Activated T-helper 2 cell treated with anti-CD3 and anti-CD28 coated beads, Interferon-gamma antibody, Interleukin-2, Interleukin-4, amounts not matched to agents 10 μg/mL and 5 μg/mL and 100 μg/mL, durations not matched to agents 14 hours and 24 hours and 36 hours (primary cell): ENCODE measurements at places on chromosomes 16 and 17. TPM values are rescaled to one million over a fixed set of nuclear protein-coding genes. Genes with fewer than 3 reads are reported as not detected.
A peak's percentile ranks its signal among the peaks of the same experiment; 100 is the strongest.

GRCh38 chr16:369866-370436 lies 387 bp downstream of the MRPL28 start:
- peaks cover 26% of the 10 kb centered on the region for H3K36me3 ChIP-seq
- no peak for DNase-seq
- peaks cover 13% of the 10 kb centered on the region for H3K4me1 ChIP-seq
- no peaks in the 10 kb centered on the region for H3K27me3 ChIP-seq
- H3K27ac ChIP-seq = no peak overlapping the region

GRCh38 chr16:89828199-89828869 lies at the start of gene SPIRE2:
TSS of gene SPIRE2 (plus strand) at chr16:89828475. CDS start at chr16:89828551, 76 bp downstream.
- peak within 1 kb of the TSS; percentile 64 for H3K4me3 ChIP-seq
- no peak within 1 kb of the TSS for H3K27ac ChIP-seq
- H3K36me3 ChIP-seq = no peaks in the 10 kb centered on the region
- H3K27me3 ChIP-seq = peaks cover 15% of the 10 kb centered on the region

GRCh38 chr17:39763051-39763820 lies 25.5 kb downstream of the GRB7 start:
- H3K4me3 ChIP-seq = no peak overlapping the region
- peaks cover 74% of the 10 kb centered on the region for H3K36me3 ChIP-seq
- H3K27me3 ChIP-seq = no peaks in the 10 kb centered on the region
- H3K4me1 ChIP-seq = peaks cover 40% of the 10 kb centered on the region
- no peak overlapping the region for H3K27ac ChIP-seq

DNA sequence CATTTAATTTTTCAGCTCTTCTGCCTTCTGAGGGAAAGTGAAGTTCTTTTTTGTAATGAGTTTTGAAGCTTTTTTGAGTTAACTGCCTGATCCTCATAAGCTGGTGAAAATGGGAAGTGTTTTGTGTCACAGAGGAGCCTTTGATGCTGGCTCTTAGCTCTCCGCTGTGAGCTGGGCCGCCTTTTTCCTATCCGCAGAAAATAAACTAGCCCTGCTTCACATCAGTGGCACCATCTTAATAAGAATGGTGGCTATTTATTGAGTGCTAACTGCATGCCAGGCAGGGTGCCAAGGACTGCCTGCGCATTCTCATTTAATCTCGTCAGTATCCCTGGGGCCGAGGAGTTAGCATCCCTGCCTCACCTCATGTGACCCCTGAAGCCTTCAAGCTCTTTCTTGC lies 309.0 kb downstream of the CPPED1 start:
- H3K27ac ChIP-seq = no peak overlapping the region
- H3K36me3 ChIP-seq = no peaks in the 10 kb centered on the region
- peaks cover 2% of the 10 kb centered on the region for H3K4me1 ChIP-seq
- H3K27me3 ChIP-seq = no peaks in the 10 kb centered on the region

DNA sequence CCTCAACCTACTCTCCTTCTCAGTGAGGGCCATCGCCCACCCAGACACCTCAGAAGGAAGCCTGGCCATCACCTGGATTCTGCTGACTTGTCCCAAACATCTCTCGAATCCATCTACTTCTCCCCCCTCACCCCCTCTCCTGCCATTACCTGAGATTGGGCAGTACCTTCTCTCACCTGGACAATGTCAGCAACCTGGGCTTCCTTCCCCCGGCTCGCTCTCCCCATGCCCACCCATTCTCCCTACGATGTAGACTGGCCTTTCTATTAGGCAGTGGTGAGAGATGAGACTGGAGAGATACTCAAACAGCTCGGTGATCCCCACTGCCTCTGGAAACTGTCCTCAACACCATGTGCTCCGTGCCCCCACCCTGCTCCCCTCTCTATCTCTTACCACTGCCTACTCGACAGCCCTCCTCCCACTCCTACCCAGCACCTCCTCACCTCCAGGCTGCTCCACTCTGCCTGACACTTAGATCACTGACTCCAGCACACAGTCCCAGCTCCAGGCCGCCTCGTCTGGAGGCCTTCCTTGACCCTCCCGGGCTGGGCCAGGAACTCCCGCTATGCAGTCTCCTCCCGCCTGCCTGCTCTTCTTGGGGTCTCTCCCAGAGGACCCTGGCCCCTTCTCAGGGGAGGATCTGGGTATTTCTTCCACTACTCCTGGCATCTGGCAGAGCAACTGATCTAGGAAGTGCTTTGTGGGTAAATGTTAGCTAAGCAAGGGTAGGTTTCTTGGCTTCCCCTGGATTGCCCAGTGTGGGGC lies 235.8 kb upstream of the NLRP1 start:
- peaks cover 14% of the 10 kb centered on the region for H3K27me3 ChIP-seq
- DNase-seq = no peak
- no peak overlapping the region for H3K4me3 ChIP-seq

DNA sequence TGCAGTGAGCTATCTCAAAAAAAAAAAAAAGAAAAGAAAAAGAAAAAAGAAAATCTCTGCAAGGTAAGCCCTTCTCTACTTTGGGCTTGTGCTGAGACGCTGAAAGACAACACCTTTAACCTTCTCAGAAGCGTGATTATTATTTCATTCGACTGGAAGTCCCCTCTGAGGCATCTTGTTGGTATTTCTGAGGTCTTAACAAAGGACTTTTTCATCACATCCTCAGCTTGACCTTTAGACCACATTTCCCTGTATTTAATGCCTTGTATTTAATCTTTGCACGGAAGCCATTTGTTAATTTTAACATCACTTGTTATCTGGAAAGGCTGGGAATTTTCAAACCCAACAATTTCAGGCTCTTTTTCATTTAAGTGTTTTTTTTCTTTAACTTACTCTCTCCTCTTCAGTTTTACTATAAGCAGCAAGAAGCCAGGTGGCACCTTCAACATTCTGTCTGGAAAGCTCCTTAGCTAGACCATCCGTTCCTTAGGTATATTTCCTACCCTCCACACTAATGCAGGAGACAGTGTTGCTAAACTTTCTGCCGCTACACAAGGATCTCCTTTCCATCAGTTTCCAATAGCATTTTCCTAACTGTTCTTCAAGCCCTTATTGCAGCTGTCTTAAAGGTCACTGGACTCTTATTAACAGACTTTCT lies 10.3 kb downstream of the KCTD13 start:
- no peaks in the 10 kb centered on the region for H3K27me3 ChIP-seq
- H3K4me3 ChIP-seq = no peak overlapping the region
- peaks cover 4% of the 10 kb centered on the region for H3K4me1 ChIP-seq
- H3K36me3 ChIP-seq = peaks cover 35% of the 10 kb centered on the region
- no peak for DNase-seq

DNA sequence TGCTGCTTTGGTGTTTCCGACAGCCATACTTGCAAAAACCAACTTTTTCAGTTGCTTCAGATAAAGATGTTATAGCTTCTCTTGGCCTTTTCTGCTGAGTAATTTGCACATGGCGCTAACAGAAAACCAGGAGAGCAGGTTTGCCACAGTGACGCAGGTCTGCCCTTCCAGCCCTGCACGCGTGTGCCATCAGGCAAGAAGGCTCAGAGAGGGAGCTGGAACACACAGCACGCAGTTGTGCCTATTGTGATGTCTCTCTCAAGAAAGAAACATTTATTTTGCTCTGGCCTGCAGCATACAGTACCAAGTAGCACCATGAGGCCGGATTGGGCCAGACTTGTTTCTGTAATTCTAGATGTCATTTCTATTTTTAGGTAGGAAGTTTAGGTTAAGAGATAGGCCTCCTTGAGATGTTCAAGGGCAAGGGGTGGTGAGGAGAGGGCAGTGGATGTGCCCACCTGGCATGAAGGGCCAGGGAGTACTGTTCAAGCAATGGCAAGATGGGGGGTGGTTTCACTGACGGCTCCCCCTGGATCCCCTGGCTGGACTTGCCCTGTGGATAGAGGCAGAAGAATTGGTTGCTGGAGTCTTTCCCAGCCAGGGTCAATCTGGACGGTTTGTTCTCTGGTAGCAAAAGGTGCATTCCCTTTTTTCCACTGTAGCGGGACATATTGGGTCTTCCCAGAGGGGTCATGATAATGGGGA lies 1.9 kb downstream of the CBX2 start:
- peak overlapping the region; percentile 88 for H3K4me3 ChIP-seq
- peaks cover 17% of the 10 kb centered on the region for H3K36me3 ChIP-seq
- H3K27me3 ChIP-seq = peaks cover 46% of the 10 kb centered on the region
- DNase-seq = no peak
- H3K27ac ChIP-seq = no peak overlapping the region

- no peak for DNase-seq
- H3K27me3 ChIP-seq = no peaks in the 10 kb centered on the region
- H3K4me1 ChIP-seq = peaks cover 5% of the 10 kb centered on the region
- no peak overlapping the region for H3K27ac ChIP-seq
- H3K36me3 ChIP-seq = no peaks in the 10 kb centered on the region
- no peak overlapping the region for H3K4me3 ChIP-seq
Observed at GRCh38 chr16:87823181-87823929, 46.0 kb downstream of the SLC7A5 start.

GRCh38 chr16:54932737-54933254 lies 2.1 kb downstream of the IRX5 start:
- H3K4me3 ChIP-seq = no peak overlapping the region
- peaks cover 20% of the 10 kb centered on the region for H3K4me1 ChIP-seq
- DNase-seq = no peak

GRCh38 chr17:51079049-51079448 lies 41.6 kb downstream of the SPAG9 start:
- DNase-seq = no peak
- H3K4me1 ChIP-seq = peaks cover 2% of the 10 kb centered on the region
- H3K27ac ChIP-seq = no peak overlapping the region
- H3K27me3 ChIP-seq = no peaks in the 10 kb centered on the region
- peaks cover 31% of the 10 kb centered on the region for H3K36me3 ChIP-seq
- no peak overlapping the region for H3K4me3 ChIP-seq

DNA sequence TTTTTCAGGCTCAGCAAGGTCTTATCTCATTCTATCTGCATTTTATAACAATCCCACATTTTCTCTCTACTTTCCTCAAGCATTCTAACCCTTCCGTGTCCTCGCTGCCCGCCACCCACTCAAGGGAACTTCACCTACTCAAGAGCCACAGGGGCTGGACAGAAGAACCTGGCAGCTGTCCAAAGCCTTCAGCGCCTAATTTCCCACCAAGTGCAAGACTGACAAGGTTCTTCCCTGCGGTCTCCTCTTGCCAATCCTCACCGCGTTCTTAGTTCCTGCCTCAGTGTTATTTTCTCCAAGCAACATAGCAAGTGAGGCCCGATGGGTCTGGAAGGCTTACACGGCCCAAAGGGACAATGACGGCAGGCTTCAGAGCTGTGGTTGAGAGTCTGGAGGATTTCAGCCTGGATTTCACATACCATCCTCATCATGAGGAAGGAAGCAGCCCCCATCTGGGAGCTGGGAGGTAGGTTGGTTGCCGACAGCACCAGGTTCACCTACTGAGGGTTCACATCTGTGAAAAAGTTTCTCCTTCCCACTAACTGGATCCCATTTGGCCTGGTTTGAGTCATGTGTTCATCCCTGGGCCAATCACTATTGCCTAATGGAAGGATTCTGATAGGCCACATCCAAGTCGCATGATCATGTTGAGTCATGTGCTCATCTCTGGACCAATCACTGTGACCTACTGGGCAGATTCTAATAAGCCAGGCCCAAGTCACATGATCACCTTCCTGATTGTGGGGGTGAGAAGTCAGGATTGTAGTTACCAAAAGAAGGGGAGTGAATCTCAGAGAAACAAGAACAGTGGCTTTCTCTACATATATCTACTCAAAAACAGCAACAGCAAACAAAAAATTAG lies 108.2 kb downstream of the N4BP1 start:
- H3K4me3 ChIP-seq = no peak overlapping the region
- H3K36me3 ChIP-seq = no peaks in the 10 kb centered on the region
- peaks cover 4% of the 10 kb centered on the region for H3K27me3 ChIP-seq
- H3K4me1 ChIP-seq = no peaks in the 10 kb centered on the region
- H3K27ac ChIP-seq = no peak overlapping the region

SLC13A2 gene
- not detected in 2 replicates for total RNA-seq

MYADML2 gene
- total RNA-seq = not detected in 2 replicates

IL21R gene
- total RNA-seq = 84.2 and 84.5 TPM in 2 replicates

TPSAB1 gene
- not detected in 2 replicates for total RNA-seq

HBA2 gene
- 0.32 TPM in 1 of 2 replicates, not detected in the other for total RNA-seq

INTS2 gene
- total RNA-seq = 28.4 and 29.2 TPM in 2 replicates

TEX19 gene
- not detected in 2 replicates for total RNA-seq
